ENCODE measurements at places on chromosomes 3 and 15.

GRCh38 chr15:52338058-52338457 is 42.5 kb upstream of the MYO5C start:
- no peak for DNase-seq

DNA sequence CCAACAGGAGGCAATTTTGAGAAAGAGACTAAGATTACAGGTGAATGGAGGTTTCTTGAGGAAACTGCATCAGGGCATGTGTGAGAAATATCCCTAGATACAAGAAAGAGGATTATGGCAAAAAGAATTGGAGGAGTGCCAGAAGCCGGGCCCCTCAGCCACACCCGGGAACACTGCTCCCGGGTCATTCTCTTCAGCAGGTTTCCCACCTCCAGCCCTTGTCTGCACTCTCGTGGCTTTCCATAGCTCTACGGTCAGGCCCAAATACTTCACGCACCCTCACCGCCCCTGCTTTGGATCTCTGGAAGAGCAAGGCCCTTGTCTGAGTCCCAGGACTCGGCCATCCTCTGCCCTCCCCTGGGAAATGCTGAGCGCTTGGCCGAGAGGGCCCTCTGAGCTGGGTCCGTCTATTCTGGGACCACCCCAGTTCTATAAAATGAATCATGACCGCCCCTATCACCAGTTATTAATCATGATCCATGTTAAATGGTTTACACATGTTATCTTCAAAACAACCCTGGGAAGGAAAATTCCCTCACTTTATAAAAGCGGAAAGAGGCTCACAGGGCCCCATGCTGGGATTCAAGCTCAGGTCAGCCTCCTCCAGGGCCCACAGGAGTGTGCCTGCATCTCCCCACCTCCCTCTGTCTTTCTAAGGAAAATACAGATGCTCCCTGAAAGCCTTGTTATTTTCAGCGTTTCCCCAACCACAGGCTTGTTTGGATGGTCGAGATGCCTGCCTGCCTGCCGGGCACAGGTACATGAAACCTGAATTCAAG is 38.8 kb upstream of the SPTBN5 start:
- DNase-seq, result no peak

GRCh38 chr3:17055374-17056276 is 170.9 kb downstream of the PLCL2 start:
- no peak for DNase-seq

DNA sequence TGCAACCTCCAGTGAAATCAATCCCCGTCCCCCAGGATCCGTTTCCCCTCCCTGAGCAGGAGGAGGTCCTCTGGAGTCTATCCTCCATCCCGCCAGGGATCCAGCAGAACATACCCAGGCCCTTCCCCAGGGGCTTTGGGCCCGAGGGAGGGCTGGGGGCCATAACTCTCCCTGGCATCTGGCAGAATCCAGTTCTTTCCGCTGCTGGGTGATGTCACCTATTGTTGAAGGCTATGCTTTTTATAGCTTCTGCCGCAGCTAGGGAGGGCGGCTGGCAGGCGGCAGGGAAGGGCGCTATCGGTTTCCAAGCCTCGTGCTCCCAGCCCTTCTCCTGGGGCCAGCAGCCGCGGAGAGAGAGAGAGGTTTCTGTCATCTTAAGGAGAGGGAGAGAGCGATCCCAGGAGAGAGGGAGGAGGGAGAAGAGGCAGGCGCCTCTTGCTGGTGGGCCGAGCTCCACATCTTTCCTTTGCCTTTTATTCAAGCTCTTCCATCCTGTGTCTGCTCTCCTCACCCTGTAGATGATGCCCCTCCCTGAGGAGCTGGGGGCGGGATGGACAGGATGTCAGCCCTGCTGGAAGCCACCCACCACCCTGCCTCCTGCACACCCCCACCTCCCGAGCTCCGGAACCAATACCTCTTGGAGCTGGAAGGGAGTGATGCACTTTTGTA is 120.1 kb downstream of the ANP32A start:
- DNase-seq, result no peak

DNA sequence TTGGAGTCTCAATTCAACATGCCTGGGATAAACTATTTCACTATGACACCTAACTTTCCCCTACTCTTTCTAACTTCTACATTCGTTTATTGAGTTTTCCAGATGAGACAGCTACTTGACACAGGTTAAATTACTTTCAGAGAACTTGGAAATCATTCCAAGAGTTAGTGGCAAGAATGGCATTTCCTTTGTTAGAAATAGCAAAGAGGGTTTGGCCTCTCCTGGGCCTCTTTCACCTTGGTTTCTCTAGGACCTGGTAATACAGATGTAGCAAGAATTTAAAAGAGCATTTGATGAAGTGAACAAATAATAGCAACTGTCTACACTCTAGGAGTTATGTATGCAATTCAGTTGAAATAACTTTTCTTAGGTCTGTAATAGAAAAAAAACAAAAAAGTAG is 748.9 kb downstream of the MECOM start:
- DNase-seq, result no peak

DNA sequence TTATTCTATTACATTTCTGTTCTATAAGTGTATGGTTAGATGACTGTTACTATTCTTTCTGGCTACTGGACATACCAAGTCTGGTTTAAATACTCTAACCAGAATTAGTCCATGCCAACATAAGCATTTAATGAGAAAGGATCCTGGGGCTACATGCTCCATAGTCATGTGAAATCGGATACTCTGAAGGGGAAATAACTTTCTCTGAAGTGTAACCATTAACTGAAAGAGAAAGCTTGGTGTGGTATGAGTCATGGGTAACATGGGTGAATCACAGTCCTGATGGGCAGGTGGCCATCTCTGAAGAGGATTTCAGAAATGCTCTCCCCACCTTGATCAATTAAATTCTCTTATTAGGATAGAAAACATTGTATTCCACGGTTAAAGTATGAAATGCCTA is 69.4 kb downstream of the FHIT start:
- no peak for DNase-seq

Measured in CD8-positive, alpha-beta memory T cell (primary cell).